Activated T-cell treated with anti-CD3 and anti-CD28 coated beads, Interleukin-2, amount 50 U/mL, for 24 hours (primary cell): ENCODE measurements at places on chromosomes 16 and 17.

DNA sequence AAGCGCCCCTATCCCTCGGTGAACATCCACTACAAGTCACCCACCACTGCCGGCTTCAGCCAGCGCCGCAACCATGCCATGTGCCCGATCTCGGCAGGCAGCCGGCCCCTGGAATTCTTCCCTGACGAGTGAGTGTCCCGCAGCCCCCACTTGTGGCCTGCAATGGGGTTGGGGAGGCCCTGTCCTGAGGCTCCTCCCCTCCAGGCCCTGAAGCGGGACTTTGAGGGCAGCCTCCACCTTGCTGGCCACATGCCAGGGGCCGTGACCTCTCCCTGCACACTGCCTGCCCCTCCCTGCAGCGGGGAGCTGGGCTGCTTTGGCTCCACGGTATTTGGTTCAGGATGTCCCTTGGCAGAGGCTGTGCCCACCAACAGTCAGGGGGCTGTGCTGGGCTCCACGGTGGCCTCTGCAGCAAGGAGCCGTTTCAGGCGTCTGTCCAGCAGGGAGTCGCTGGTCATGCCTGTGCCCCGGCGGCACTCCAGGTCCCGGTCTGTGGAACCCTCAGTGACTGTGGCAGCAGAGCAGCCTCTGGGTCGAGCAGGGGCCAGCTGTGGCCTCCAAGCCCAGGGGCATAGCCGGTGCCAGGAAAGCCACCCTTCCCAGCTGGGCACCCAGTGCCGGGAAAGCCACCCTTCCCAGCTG lies 8.3 kb downstream of the NME3 start:
- H3K27ac ChIP-seq = no peak overlapping the region
- DNase-seq = no peak
- peaks cover 72% of the 10 kb centered on the region for H3K36me3 ChIP-seq
- no peaks in the 10 kb centered on the region for H3K4me1 ChIP-seq

DNA sequence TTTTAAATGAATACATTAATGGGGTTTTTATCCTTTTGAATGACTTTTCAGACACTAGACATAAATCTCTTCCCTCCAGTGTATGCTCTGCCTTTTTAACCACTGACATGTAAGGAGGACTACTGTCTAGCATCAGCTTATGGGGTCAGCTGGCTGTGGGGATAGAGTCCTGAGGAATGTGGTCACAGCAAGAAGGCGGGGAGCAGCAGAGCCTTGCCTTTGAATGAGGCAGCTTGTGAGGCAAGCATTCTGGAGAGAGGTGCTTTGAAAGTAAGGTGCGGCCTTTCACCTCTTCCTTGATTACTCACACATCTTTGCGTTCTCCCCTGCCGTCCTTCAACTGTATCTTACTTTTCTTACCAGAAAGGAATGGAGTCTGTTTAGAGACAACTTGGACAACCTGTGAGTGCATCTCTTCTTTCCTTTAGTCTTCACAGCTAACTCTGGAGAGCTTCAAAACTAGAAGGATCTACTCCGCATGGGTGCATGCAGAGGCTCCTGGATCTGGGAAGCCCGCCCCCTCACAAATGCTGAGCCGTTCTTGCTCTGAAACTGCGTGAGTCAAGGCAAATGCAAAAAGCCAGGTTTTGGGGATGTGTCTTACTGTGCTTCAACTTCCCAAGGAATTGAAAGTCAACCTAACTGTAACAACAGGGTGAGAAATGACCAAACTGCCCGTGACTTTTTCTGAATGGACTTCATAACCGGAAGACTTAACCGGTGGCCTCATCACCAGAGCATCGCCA lies 49.9 kb downstream of the ADCY7 start:
- no peaks in the 10 kb centered on the region for H3K27me3 ChIP-seq
- no peak overlapping the region for H3K4me3 ChIP-seq
- H3K4me1 ChIP-seq = peaks cover 39% of the 10 kb centered on the region
- H3K36me3 ChIP-seq = peaks cover 96% of the 10 kb centered on the region

GRCh38 chr16:87830673-87831420 lies 38.5 kb downstream of the SLC7A5 start:
- peaks cover 68% of the 10 kb centered on the region for H3K36me3 ChIP-seq
- DNase-seq = no peak
- H3K27me3 ChIP-seq = no peaks in the 10 kb centered on the region
- H3K4me3 ChIP-seq = no peak overlapping the region

DNA sequence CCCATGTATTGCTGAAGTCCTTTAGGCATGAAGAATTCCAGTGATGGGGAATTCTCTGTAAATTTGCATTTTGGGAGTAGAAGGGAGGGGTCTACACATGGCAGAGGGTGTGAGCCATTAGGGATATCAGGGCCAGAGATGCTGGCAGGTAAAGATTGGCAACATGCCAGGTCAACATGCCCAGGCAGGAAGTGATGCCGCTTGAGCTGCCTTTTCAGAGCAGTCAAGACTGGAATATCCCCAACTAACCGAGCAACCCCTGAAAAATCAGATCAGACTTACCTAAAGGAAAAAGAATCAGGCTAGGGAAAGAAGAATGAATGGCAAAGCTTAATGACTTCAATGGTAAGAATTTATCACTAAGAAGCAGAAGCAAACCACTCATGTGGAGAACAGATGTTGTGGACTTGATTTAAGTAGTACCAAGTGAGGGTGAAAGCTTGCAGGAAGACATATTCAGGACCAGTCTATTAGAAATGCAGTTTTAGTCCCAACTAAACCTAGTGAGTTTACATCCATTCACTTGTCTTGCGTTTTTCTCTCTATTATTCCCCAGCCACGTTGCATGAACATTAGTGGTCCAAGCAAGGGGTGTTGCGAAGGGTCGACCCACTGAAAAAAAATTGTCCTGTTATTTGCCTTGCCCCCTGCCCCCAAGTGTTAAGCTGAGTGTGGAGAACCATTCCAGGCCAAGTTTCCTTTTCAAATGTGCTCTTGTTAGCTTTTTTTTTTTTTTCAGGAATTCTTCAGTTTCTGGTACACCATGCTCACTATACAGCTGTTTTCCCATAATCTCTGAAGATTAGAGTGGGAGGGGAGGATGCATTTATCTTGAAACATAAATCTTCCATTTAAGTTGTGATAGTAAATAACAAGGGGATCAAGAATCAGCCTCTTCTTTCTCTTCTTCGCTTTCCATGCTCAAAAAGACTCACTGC lies 105.2 kb downstream of the ABCA8 start:
- H3K27ac ChIP-seq = no peak overlapping the region
- H3K36me3 ChIP-seq = no peaks in the 10 kb centered on the region
- no peak for DNase-seq

DNA sequence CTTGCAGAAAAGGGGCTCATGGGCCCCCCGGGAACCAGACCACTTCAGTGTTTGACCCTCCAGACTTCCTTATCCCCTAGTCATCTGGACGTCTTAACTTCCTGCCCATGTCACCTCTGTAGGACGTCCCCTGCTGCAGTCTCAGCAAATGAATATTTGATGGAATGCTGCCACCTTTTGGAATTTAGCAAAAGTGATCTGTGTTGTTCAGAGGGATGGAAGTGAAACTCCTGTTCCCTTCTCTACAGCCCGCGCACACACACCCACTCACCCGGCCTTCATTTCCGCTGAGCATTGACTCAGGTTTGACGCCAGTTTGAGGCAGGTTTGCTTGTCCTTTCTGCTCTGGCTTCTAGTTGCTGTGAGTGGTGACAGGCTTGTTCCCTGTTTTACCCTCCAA lies 507.2 kb upstream of the EEF2KMT start:
- no peak overlapping the region for H3K4me3 ChIP-seq
- DNase-seq = no peak
- H3K27me3 ChIP-seq = no peaks in the 10 kb centered on the region
- H3K27ac ChIP-seq = no peak overlapping the region
- no peaks in the 10 kb centered on the region for H3K4me1 ChIP-seq

DNA sequence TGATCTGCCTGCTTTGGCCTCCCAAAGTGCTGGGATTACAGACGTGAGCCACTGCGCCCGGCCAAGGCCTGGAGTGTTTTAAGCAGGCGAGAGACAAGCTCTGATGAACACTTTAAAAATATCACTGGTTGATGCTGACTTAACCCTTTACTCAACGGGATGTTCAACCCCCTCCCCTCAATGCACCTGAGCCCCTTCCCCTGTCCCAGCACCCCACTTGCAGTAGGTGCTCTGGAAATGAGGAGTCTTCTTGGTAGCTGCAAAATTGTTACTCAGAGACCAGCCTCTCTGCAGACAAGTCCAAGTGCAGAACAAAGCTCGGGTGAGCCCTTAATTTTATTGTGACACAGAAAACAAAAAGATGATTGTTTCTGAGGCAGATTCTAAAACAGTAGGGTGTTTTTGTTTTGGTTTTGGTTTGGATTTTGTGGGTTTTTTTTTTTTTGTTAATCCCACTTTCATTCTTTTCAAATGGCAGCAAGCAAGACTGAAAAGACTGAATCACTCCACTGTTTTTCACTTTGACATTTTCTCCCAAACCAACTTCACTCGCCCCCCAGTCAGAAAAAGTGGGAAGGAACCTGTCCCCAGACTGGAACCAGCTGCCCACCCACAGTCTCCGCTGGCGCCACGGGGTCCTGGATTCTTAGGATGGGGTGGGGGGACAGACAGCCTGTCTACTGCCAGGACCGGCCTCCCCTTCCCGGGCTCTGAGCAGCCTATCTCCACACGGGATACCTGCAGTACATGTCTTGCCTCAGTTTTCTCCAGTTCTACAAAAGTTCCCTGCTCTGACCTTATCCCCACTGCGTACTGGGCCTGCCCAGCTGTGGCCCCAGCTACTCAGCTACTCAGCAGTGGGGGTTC lies 5.2 kb upstream of the PLLP start:
- peaks cover 18% of the 10 kb centered on the region for H3K4me1 ChIP-seq
- no peak for DNase-seq
- no peak overlapping the region for H3K27ac ChIP-seq
- H3K4me3 ChIP-seq = no peak overlapping the region
- no peaks in the 10 kb centered on the region for H3K36me3 ChIP-seq
- H3K27me3 ChIP-seq = peaks cover 8% of the 10 kb centered on the region

GRCh38 chr17:20993863-20994778 lies 48.7 kb downstream of the USP22 start:
- H3K4me1 ChIP-seq = peaks cover 10% of the 10 kb centered on the region
- no peak for DNase-seq
- peak overlapping the region; percentile 18 for H3K27ac ChIP-seq
- H3K36me3 ChIP-seq = peaks cover 8% of the 10 kb centered on the region
- no peak overlapping the region for H3K4me3 ChIP-seq

DNA sequence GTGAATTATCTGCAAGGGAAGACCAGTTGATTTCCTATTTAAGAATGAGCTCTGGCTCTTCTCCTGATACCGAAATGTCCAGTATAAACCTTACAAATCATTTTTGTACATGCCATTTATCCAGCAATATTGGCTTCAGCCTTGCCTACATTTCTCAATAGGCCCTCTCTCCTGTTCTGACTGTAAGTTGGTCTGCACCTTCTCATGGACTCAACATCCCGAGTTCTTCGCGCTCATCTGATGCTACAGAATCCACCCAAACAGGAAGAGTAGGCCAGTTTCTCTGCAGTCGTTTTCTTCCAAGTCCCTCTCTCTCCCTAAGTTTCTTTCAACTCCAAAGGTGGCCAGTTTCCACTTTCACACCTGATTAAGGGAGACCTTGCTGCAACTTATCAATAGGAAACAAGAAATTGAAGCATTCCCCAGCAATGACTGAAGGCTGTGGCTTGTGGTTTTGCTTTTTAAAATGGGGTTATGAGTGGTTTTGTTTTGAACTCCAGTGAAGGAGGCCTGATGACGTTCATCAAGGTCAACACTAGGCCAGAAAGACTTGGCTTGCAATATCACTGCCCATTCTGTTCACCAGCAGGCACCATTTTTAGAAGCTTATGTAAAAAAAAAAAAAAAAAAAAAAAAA lies 383.0 kb downstream of the MAF start:
- no peaks in the 10 kb centered on the region for H3K27me3 ChIP-seq
- DNase-seq = no peak
- peak overlapping the region; percentile 11 for H3K27ac ChIP-seq
- H3K4me1 ChIP-seq = peaks cover 20% of the 10 kb centered on the region
- no peak overlapping the region for H3K4me3 ChIP-seq

GRCh38 chr16:8376430-8376829 lies 213.9 kb downstream of the TMEM114 start:
- H3K4me1 ChIP-seq = no peaks in the 10 kb centered on the region
- no peak for DNase-seq
- no peak overlapping the region for H3K4me3 ChIP-seq
- no peaks in the 10 kb centered on the region for H3K36me3 ChIP-seq
- H3K27ac ChIP-seq = no peak overlapping the region
